ENCODE measurements at places on chromosomes 6 and 20. TPM values are rescaled to one million over a fixed set of nuclear protein-coding genes. Genes with fewer than 3 reads are reported as not detected.

The PROKR2 gene
- total RNA-seq, result not detected

DNA sequence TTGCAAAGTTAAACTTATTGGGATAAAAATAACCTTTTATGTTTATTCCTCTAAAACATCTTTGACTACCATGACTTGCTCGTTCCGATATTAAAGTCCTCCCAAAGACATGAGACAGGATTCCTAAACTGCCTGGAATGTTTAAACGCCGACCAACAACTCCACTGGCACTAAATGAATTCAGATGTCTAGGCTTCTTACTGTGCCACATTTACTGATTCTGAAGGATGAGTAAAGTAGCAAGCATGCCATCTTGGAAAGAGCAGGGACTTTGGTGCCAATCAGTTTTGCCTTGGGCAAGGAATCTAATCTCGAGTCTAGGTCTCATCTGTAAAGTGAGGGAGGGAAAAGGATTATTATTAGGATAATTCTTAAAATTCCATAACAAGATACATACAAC lies 25.3 kb downstream of the MBOAT1 start:
- no peaks in the 10 kb centered on the region for H3K27me3 ChIP-seq
- no peak overlapping the region for H3K27ac ChIP-seq
- no peak for DNase-seq
- H3K4me1 ChIP-seq, result peaks cover 19% of the 10 kb centered on the region
- no peak overlapping the region for H3K4me3 ChIP-seq

DNA sequence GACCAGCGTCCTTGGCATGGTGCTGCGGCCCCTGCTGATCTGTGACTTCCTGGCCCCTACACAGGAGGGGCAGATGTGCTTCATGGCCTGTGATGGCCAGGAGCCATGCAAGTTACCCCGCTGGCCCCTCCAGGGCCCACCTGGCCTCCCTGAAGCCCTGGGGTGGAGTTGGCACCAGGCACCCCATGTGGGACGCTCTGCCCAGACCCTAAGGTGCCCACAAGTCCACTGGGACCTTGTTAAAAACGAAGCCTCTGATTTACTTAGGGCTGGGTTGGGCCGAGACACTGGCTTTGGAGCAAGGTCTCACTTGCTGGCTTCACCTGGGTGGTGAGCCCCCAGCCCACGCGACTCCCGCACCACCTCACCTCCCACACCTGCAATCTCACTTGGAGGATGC lies 139.0 kb downstream of the PHACTR3 start:
- no peak overlapping the region for H3K27ac ChIP-seq
- no peaks in the 10 kb centered on the region for H3K4me1 ChIP-seq
- no peaks in the 10 kb centered on the region for H3K27me3 ChIP-seq
- DNase-seq, result no peak
- no peaks in the 10 kb centered on the region for H3K36me3 ChIP-seq

The C6orf58 gene
- 0.16 TPM for total RNA-seq

The KCNK15 gene
- 1.1 TPM for total RNA-seq

DNA sequence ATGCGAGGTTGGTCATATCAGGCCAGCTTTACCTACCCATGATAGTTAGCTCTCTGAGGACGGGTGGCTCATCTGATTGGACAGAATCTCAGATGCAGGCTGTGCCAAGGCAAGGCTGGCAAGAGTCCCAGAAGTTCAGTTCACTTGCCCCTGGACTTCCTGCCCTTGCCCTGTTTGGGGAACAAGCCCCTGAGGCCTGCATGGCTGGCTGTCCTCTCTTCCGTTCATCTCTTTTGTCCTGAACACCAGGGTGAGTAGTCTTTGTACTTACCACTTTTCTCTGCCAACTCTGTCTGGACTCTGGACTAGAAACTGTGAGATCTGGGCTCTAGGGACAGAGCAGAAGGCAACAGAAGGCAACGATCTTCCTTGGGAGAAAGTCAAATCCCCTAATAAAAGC lies 769.9 kb downstream of the QKI start:
- DNase-seq, result no peak
- H3K36me3 ChIP-seq, result no peaks in the 10 kb centered on the region
- H3K27me3 ChIP-seq, result no peaks in the 10 kb centered on the region
- H3K27ac ChIP-seq, result no peak overlapping the region
- H3K4me1 ChIP-seq, result no peaks in the 10 kb centered on the region

The FGD2 gene
- total RNA-seq, result 1.5 TPM
